Naive thymus-derived CD8-positive, alpha-beta T cell (primary cell): ENCODE measurements at places on chromosomes 3 and 15.

DNA sequence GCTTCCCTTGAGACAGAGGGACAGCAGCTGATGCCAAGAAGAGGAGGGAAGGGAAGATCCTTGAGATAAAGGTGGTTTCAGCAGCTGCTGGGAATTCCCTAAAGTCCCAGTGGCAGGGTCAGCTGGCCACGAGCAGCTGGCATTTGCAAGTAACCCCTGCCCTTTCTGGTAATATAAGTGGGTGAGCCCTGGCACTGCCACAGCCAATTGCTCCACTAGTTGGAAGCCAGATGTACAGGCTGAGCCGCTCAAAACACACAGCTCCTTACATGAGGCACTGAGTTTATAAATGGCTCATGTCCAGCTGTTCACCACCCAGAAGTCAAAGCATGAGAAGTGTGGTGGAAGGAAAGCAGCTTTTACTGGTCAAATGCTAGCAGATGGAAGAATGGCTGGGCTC lies 35.4 kb downstream of the PRR20G start:
- no peak for DNase-seq

DNA sequence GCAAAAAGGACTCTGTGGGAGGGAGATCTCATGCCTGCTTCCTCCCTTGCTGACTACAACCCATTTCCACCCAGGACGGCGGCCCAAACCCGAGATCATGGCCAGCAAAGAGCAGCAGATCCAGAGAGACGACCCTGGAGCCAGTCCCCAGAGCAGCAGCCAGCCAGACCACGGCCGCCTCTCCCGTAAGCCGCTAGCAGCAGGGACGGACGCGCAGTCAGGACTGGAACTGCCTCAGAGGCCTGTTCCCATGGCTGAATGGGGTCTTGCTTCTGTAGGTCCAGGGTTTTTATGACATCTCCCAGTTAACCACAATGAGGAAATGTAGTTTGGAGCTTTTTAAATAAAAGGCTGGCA lies 67.2 kb downstream of the BOC start:
- no peak for DNase-seq

DNA sequence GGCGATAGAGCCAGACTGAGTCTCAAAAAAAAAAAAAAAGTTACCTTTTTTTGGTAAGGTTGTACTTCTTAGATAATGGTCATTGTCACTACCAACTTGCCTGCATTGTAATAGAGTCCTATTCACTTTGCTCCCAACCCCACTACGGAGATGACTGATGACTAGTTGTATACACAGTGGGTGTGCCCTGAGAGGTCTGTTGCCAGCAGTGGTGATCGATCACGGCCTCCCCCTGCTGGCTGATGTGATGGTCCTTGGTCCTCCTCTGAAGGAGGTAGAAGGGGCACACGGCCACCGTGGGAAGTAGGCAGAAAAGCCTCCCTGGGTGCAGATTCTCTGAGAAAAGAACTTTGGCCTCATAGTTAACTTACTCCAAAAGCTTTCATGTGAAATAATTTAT lies 10.7 kb downstream of the GCNT3 start:
- DNase-seq = no peak

DNA sequence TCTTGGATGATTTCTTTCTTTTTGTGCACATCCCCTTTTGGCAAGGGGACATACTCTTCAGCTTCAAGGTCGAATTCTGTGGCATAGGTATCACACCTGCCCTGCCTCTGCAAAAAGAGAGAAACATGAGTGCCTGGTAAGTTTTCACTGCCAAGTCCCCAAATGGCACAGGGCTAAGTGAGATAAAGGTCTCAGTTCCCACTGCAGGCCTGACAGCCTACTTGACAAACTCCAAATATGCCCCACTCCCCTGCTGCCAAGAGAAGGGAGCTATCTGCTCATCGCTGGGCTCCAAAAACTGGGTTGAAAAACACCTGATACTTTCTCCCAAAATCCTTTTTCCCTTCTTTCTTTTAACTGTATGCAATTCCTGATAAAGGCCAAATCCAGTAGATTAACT lies 23.0 kb downstream of the RUVBL1 start:
- no peak for DNase-seq

- DNase-seq = no peak
These were observed 11.6 kb upstream of the DPH6 start for GRCh38 chr15:35557544-35557943.

GRCh38 chr3:60652829-60653228 lies 598.4 kb downstream of the FHIT start:
- no peak for DNase-seq

- no peak for DNase-seq
These were observed 117.7 kb downstream of the MYLK start for GRCh38 chr3:123766193-123767008.
